ENCODE measurements at places on chromosomes 2 and 18. TPM values are rescaled to one million over a fixed set of nuclear protein-coding genes. Genes with fewer than 3 reads are reported as not detected.

The IL1RN gene
- total RNA-seq, result 0.94 TPM

The NCKAP5 gene
- total RNA-seq, result 1.4 TPM

The DOK6 gene
- total RNA-seq, result not detected

The NTSR2 gene
- not detected for total RNA-seq

The KIF5C gene
- 0.32 TPM for total RNA-seq

The MFF gene
- 97.8 TPM for total RNA-seq

The FHOD3 gene
- total RNA-seq, result 2.3 TPM

The GPR45 gene
- total RNA-seq, result not detected

The CROCC2 gene
- not detected for total RNA-seq

The FAM124B gene
- total RNA-seq, result not detected

The KCNJ3 gene
- not detected for total RNA-seq

The LRRTM1 gene
- not detected for total RNA-seq

The CPLX4 gene
- not detected for total RNA-seq

The TUBA4B gene
- total RNA-seq, result 0.33 TPM
